WERI-Rb-1 (cell line): ENCODE measurements at places on chromosomes 7 and 10.

GRCh38 chr7:7653593-7654187 is 13.1 kb downstream of the UMAD1 start:
- peak; percentile 29 for DNase-seq

- DNase-seq: no peak
Observed at GRCh38 chr10:98899018-98899417, 336.6 kb downstream of the HPSE2 start.

DNA sequence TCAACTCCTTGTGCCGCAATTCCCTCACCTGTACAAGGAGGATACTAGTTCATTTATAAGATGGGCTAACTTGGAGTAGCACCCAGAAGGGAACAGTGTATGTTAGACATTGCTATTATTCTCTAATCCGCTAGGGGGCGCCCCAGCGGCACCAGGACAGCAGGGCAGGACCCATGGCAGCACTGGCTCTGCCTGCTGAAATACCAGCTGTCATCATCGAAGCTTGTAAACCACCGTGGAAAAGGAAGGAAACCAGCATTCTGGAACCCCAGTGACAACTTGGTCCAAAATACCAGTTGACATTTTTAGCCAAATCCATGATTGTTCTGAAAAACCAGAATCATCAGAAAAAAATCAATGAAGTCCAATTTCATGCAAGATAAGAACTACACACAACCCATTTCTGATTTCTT is 134.4 kb downstream of the ITGA8 start:
- peak; percentile 63 for DNase-seq

- DNase-seq: no peak
Observed at GRCh38 chr10:51314481-51314880, 240.2 kb downstream of the PRKG1 start.

GRCh38 chr10:80447436-80448190 is 6.5 kb upstream of the TSPAN14 start:
- no peak for DNase-seq

DNA sequence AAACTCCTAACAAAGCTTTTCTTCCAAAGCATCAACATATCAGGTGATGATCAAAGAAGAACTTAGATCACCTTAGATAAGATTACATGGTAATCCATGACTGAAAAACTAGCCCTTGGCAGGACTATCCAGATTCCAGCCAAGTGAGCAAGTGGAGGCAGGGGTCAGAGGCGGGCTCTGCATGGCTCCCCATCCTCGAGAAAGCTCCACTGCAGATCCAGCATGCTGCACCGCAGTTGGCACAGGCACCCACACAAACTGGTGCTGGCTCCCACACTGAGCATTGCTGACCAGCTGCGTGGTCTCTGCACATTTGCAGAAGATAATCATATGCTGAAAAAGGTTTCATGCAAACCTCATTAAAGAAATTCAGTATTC is 10.1 kb downstream of the PSAP start:
- DNase-seq: no peak

- DNase-seq: peak; percentile 92
Observed at GRCh38 chr7:42456267-42456666, 219.3 kb upstream of the GLI3 start.

DNA sequence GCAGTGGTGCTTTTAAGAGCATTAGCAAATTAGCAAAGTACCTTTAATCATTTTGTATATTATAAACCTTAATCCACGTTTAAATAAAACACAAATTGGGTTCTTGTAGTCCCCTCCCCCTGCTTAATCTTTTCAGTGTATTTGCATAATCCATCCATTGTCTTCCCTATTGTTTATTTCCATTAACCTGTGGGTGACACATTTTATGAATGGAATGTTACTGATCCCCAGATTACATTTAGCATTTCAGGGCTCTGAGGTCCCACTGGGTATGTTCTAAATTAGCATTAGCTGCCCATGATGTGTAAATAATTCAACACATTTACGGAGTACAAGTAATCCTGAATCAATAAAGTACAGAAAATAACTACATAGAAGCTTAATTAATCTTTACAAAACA is 138.4 kb upstream of the FEZF1 start:
- DNase-seq: no peak

- no peak for DNase-seq
Observed at GRCh38 chr7:51101111-51101757, 215.4 kb downstream of the COBL start.

DNA sequence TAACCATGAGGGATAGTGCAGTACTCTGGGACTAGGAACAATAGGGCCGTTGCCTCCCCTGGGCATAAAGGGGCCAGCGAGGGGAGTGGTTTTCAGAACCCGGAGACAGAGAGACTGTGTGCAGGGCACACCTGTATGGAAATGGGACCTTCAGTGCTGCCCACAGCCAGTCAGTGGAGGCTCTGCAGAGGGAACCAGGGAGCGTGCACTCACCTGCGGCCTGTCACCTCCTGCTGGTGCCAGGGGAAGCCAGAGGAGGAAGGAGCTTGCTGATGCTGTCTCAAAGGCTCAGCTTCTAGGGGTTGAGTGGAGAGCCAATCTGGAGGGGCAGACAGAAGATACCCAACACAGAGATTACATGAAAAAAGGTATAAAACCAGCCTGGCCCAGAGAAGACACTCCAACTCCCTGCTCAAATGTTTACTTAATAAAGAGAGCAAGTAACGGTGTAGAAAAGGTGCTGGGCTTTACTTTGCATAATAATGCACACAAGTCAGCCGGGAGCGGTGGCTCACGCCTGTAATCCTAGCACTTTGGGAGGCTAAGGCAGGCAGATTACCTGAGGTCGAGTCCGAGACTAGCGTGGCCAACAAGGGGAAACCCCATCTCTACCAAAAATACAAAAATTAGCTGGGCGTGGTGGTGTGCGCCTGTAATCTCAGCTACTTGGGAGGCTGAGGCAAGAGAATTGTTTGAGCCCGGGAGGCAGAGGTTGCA is 35.5 kb upstream of the WAPL start:
- no peak for DNase-seq

DNA sequence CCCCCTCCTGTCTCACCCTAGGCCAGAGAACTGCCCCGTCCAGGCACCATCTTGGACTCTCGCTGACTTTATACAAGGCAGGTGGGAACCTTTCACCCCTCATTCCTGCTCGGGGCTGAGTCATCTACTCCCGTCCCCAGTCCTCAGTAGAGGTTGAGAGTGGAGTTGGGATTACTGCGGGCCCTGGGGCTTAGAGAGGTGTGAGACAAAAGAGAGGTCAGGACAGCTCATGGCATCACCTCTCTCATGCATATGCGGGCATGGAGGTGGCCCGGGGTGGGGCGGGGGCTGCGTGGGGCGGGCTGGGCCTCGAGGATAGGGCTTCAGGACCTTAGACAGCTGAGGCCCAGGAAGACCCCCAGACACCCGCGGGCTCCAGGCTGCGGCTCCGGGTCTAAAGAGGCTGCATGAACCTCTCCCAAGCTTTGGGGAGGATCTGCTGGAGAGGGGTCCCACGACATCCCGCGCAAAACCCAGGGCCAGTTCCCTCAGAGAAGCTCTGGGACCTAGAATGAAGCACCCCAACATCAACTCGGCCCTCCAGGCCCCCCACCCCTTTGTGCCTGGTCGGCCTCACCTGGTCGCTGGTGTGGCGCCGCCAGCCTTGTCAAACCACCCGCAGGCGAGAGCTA is 317 bp downstream of the PDZD7 start:
- DNase-seq: peak; percentile 41

DNA sequence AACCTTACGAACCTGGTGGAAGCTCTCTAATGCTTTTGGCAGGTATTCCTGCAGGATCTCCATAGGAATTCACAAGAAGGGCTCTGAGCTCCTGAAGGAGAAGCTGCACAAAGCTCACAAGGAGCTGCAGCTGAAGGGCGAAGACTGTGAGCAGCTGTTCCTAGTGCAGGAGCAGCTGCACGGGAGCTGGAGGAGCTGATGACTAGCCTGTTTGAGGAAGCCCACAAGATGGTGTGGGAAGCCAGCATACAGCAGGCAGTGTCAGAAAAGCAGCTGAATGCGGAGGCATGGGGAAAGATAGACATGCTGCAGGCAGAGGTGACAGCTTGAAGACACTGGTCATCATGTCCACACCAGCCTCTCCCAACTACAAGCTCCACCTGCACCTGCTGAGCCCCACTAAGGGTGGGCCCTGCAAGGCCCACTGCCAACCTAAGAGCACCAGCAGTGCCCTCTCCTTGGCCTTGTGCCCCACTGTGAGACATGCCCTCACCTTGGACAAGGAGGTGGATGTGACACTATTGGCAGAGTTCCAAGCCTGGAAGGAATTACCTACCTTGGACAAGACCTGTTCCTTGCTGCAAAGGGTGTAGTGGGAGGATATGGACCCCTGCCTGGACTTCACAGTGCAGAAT is 250.6 kb downstream of the BBS9 start:
- no peak for DNase-seq

- no peak for DNase-seq
Observed at GRCh38 chr10:89684604-89685003, 16.8 kb upstream of the KIF20B start.

DNA sequence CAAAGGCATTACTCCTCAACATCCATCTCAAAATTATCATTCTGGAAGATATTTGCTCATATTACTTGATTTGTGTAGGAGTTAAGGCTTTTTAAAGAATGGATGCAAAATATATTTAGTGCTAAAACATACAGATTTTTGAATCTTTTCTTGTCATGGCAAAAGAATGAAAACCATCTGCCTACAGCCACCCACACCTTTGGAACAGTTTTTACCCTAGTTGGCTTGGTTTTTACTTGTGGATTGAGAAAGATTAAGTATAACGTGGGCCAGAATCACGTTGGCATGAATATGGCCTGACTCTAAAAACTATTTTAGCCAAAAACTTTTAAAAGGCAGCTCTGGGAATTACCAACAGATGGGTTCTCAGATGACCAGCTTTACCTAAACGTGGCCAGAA is 128.2 kb downstream of the SPAG6 start:
- no peak for DNase-seq

GRCh38 chr7:127437837-127438236 is 45.3 kb upstream of the ZNF800 start:
- no peak for DNase-seq

DNA sequence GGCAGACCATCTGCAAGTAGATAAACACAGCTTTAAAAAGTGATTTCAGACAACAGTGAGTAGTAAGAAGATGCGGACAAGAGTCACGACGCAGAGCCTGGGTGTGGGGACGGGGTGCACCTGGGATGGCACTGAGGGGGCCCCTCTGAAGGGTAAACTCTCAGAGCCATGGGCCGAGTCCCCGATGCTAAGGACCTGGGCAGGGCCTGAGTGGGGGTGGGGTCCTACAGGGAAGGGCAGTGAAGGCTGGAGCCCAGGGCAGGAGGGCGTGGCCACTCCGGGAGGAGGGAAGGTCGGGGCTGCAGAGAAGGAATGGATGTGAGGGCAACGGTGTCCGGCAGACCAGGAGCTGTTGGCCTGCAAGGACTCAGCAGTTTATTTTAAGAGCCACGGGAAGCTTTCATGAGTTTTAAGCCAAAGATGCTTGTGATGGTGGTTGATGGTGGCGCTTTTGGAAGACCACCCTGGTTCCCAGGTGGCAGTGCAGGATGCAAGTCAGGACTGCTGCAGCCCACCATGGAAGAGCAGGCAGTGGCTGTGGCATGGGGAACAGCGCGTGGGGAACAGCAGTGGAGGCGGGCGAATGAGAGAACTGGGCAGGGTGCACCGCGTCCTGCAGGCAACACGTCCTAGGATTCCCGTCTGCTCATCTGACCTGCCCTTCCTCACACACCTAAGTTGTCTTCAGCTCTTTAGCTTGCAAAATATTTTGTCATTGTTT is 296.8 kb downstream of the DNAJB6 start:
- DNase-seq: peak; percentile 35

DNA sequence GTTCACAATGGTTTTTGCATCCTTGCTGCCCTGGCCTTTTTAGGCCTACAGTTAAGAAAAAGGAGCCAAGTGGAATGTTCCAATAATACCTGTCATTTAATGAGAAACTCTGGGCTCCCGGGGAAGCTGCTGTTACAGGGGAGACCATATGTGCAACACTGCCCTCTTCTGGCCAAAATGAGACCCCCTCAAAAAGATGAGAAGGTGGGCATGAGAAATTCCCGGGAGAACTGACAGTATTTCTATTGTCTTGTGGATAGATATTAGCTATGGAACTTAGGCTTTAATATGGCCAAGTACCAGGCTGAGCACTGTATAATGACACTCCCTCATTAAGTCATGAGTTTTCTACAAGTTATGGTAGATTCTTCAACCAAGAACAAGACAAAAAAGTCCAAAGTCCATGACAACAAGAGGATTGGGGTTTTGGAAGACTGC is 99.4 kb downstream of the CCDC3 start:
- DNase-seq: peak; percentile 38

DNA sequence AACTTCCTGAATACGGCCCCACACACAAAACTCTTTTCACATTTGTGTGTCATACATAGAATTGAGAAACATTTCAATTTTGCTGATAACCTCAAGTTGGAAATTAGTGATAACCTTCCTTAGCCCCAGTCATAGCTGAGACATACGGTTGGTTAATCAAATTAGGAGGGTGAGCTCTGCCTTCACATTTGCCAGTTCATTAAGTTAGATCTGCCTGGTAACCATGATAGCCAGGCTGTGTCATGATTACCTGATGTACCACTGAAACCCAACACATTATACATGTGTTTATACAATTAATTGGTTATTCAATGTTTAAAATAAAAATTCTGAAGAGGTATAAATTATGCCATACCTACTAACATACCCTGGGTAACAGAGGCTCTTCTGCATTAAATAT is 60.8 kb upstream of the RAB11FIP2 start:
- no peak for DNase-seq

DNA sequence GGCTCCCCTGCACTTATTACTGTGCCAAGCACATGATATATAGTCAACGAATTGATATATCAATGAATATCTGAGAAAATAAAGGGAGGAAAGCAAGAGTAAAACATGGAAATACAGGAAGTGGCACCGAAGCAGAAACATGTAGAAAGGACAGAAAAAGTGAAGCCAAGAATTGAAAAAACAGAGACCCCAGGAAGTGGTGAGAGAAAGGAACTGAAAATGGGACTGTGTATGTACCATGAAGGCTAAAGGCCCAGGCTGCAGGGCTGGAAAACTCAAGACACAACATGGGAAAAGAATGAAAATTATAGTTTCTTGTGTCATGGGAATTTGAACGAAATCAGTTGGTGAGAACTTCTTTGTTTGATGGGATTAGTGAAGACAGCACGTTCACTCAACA is 60.6 kb downstream of the MAP3K8 start:
- DNase-seq: no peak

DNA sequence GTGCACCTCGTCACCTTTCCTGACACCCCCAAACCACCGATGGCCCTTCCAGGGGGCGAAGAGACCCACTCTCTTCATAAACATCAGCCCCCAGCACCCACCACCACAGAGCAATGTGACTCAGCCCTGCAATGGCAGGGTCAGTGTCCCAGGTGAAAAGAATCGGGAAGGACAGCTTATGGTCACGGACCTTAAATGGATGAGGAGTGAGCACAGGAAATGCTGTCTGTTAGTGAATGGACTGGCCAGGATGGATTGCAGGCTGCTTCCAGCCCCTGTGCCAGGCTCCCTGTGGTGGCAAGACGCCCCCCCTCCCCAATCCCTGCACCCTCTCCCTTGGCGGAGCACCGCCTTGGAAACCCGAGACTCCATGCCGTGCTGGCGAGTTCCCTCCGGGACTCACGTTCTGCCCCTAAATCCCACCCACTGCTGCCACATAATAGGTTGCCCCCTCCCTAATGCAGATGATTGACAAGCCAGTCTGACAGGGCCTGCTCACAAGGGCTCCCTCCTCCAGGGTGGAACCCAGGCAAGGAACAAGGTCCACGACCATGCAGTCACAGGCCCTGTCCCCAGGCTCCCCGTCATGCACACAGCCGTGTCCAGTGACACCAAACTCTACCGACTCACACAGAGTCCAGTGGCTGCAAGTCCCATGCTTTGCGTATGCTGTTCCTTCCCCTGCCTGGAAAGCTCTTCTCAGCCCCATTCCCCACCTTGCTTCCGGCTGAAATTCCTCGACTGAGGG is 7.3 kb downstream of the ASB13 start:
- DNase-seq: no peak

- no peak for DNase-seq
Observed at GRCh38 chr10:86964847-86965190, 3.5 kb upstream of the ADIRF start.
